ENCODE measurements at places on chromosomes 2 and 18. TPM values are rescaled to one million over a fixed set of nuclear protein-coding genes. Genes with fewer than 3 reads are reported as not detected.

The CRIM1 gene
- 68.4 TPM for total RNA-seq

GRCh38 chr2:17543848-17544247 lies 3.4 kb downstream of the VSNL1 start:
- no peak for DNase-seq

The C2orf76 gene
- total RNA-seq: 13.4 TPM

GRCh38 chr2:7835693-7836680 lies 845.9 kb upstream of the ID2 start:
- DNase-seq: no peak
